ENCODE measurements at places on chromosomes 11 and 22.

GRCh38 chr22:46739094-46739870, 1.2 kb upstream of the CERK start:
- no peak for DNase-seq

- DNase-seq = no peak
Observed at GRCh38 chr22:35524966-35525686, 15.5 kb upstream of the RASD2 start.

GRCh38 chr22:47401976-47402770, 639.7 kb downstream of the TBC1D22A start:
- DNase-seq = no peak

- no peak for DNase-seq
Observed at GRCh38 chr11:93605642-93606041, 55.8 kb upstream of the CEP295 start.

DNA sequence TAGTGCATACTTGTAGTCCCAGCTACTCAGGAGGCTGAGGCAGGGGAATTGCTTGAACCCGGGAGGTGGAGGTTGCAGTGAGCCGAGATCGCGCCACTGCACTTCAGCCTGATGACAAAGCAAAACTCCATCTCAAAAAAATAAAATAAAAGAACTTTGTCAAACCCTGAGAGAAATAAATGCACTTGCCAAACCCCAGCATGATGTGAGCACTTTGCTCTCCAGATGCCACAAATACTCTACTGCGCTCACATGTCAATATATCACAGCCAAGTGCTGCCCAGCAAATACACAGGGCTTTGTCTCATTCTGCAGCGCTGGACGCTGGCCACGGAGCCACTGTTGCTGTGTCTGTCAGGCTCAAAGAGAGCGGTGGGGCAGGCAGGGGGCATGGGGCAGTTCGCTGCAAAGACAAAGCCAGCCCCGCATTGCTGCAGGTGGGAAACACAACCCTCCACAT, 45.1 kb downstream of the AHNAK start:
- DNase-seq = no peak

DNA sequence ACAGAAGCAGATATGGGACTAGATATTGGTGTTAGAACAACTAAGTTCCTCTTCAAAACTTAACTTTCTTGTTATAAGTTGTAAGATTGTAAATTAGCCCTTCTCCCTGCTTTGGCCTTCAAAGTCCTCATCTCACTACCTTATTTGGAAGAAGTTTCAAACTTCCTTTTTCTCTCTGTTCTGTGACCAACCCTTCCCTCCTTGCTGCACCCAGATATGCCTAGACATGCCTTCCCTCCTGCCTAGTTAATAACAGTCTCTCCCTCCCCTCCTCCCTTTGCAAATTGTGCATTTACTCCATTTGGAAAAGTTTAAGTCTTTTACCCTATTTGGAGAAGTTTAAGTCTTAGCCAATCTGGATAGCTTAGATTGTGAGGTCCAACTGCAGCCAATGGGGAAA, 4.9 kb downstream of the OR52K2 start:
- no peak for DNase-seq

GRCh38 chr11:7376386-7376785, 108.9 kb upstream of the OLFML1 start:
- DNase-seq = no peak

GRCh38 chr11:36469881-36470802, 39.9 kb downstream of the TRAF6 start:
- no peak for DNase-seq

GRCh38 chr11:59102259-59102765, 4.7 kb upstream of the FAM111B start:
- DNase-seq = peak; percentile 85

GRCh38 chr11:45379162-45379863, 93.2 kb upstream of the SYT13 start:
- no peak for DNase-seq

GRCh38 chr11:60955571-60955970, 3.6 kb upstream of the SLC15A3 start:
- DNase-seq = no peak

GRCh38 chr22:20578707-20579106, 71.3 kb downstream of the MED15 start:
- DNase-seq = no peak

DNA sequence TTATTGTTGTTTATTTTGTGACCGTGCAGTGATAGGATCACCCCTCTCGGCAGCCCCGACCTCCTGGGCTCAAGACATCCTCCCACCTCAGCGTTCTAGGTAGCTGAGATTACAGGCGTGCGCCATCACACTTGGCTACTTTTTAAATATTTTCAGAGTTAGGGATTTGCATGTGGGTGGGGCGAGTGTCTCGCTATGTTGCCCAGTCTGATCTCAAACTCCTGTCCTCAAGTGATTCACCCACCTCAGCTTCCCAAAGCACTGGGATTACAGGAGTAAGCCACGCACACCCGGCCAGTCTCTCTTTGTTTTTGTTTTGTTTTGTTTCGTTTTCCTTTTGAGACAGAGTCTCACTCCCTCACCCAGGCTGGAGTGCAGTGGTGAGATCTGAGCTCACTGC, 1.2 kb upstream of the INTS5 start:
- no peak for DNase-seq

- DNase-seq = no peak
Observed at GRCh38 chr11:117878314-117878938, 2.0 kb upstream of the FXYD6 start.

GRCh38 chr22:19801340-19802000, 40.9 kb downstream of the TBX1 start:
- no peak for DNase-seq

- DNase-seq = no peak
Observed at GRCh38 chr11:83157594-83158356, 844 bp downstream of the PCF11 start.

- no peak for DNase-seq
Observed at GRCh38 chr22:38792833-38793232, 1.1 kb downstream of the DNAL4 start.

DNA sequence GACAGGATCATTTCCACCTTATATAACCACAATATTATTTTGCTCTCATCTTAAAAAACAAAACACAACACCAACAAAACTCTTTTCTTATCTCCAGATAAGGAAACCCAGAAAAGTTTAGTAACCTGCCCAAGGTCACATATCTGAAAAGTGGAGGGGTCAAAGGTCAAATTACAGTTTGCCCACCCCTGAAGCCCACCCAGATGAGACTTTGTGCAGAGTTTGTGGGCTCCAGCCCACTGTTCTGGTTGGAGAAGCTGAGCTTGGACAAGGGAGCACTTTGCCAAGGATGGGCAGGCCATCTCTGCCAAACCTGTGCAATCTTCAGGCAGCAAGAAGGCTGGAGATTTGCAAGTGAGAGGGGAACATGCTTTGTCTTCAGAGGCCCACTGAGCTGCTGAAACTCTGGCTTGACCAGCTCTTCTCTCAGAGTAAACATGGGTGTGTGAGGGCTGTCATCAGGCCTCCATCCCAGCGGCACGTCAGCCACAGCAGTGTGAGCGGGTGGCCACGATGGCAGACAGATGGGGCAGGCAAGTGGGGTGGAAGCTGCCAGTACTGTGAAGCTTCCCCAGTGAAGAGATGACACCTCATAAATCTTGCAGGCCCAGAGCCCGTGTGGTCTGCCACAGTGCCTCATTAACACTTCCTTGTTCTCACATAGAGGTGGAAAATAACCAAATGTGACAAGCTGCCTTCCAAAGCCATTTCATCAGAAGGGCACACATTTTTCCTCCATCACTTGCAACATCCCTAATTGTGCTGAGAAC, 111.8 kb downstream of the CCDC81 start:
- no peak for DNase-seq

DNA sequence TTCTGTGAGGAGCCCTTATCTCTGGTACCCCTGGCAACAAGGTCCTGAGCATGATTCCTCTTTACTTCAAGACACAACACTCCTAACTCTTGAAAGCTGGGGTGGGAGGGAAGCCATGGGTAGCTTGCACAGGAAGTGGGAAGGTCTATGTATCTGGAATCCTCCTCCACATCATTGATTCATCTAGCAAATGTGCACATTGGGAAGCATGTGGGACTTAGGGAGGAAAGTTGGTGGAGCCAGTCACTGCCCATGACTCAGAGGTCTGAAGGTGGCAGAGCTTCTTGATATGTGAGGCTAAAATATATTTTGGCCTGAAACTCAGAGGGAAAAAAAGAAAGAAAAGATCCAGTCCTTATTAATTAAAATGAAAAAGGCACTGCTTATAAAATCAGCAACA, 1000.9 kb downstream of the DLG2 start:
- no peak for DNase-seq

- peak; percentile 38 for DNase-seq
Observed at GRCh38 chr11:100910808-100911207, 218.8 kb downstream of the PGR start.

DNA sequence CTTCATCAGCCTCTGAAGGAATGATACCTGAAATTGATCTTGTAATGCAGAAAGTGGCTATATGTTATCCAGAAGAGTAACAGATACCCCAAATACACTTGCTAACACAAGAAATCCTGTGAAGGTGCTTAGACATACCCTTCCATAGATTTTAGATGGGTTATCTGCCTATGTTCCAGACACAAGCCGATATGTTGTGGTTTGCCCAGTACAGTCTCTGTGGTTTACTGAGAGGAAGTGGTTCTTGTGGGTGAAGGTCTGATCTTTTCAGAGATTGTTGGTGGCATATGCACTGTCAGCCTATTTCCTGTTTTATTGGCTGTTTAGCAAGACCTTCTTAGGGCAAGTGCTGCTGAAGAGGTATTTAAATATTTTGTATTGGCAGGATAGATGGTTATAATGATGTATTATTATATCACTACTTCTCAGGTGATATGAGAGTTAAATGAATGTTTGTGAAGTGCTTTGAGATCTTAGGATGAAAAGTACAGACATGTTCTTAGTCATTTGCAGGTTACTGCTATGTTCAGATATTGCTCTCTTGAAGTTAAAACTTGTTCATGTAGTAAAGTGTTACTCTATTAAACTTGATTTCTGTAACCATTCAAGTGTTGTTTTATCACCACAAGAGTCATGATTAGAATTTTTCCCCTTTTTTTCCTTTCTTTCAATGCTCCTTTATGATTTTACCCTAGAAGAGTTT, 8.2 kb downstream of the ARHGEF12 start:
- peak; percentile 73 for DNase-seq

DNA sequence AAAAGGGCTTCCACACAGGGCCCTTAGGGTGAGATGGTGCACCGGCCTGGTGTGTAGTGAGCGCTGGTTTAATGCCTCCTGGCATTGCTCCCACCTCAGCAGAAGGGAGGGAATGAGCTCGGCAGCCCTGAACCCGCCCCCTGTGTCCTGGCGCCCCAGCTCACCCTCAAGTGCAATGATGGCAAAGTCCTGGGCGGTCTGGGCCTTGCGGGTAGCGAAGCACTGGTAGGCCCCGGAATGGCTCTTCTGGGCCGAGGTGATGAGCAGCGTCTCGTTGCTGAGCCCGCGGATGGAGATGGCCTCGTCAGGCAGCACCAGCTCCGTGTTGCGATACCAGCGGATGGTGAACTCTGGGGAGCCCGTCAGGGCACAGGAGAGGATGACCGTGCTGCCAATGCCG, 193.3 kb downstream of the CEP164 start:
- DNase-seq = no peak

DNA sequence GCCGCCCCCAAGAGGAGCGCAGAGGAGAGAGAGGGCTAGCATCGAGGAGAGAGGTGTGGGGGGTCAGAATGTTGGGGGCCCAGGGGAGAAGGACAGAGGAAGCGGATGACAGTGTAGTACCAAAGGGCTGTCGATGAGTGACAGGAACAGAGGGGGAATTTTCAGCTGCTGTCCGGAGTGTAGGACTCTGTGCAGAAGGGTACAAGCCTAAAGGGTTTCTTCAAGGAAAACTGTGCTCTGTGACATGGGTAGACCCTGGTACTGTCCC, 5.3 kb upstream of the NLRP6 start:
- DNase-seq = no peak

DNA sequence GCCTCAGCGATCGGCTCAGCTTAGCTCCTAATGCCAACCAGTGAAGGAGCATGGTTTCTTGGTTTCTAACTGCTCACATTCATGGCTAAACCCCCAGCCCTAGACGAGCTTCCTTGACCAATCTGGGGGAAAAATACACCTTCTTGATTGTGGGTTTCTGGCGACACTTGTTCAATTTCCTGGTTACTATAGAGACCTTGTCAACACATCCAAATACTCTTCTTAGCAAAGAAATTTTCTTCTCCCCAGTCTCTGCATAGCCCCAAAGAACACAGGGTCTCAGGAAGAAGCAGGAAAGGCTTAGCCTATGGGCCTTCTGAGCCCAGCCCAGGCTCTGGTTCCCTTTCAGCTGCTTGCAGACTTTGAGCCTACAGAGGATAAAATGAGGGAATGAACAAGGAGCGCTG, 88.5 kb upstream of the SYT13 start:
- DNase-seq = no peak

- DNase-seq = no peak
Observed at GRCh38 chr11:65776710-65777141, 4.0 kb downstream of the AP5B1 start.
